ENCODE measurements at places on chromosomes 7 and 10.

GRCh38 chr7:108503112-108504026 is 22.6 kb downstream of the PNPLA8 start:
- no peaks in the 10 kb centered on the region for H3K4me1 ChIP-seq
- no peak overlapping the region for H3K4me3 ChIP-seq
- no peaks in the 10 kb centered on the region for H3K27me3 ChIP-seq
- H3K27ac ChIP-seq = no peak overlapping the region
- no peaks in the 10 kb centered on the region for H3K36me3 ChIP-seq
- DNase-seq = no peak

DNA sequence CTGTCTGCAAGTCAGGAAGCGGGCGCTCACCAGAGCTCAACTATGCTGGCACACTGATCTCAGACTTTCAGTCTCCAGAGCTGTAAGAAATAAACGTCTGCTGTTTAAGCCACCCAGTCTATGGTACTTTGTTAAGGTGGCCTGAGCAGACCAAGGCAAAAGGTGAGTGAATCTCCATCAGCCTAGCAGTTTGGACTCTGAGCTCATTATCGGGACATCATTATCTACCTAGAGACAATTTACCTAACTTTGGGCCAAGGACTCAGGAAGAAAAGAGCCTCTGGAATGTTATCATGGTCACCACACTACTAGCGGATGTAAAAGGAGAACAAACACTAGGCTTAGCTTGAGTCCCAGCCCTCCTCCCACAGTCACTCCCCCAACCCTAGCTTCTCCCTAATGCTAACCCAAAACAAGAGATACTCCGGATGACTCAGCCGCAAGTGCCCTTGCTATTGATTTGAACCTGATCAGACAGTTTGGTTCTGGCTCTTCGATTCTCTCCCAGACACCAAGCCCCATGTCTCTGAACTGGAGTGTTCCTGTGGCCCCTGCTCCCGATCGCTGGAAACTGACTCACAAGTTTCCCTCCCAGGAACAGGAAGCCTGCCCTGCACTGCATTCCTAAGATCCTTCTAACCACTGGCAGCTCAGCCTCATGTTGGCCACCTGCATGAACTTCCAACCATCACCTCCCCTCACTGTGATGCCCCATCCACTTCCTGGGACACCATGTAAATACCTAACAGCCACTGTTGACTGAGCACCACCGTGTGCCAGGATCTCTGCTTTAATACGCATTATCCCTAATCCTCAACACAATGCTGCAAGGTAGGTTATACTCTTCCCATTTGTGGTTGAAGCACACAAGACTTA is 34.5 kb downstream of the CREB3L2 start:
- peak overlapping the region; percentile 20 for H3K27ac ChIP-seq
- DNase-seq = no peak
- H3K27me3 ChIP-seq = no peaks in the 10 kb centered on the region
- H3K4me1 ChIP-seq = peaks cover 92% of the 10 kb centered on the region
- no peak overlapping the region for H3K4me3 ChIP-seq

- no peaks in the 10 kb centered on the region for H3K4me1 ChIP-seq
- no peak for DNase-seq
- H3K27me3 ChIP-seq = no peaks in the 10 kb centered on the region
- no peak overlapping the region for H3K27ac ChIP-seq
- no peaks in the 10 kb centered on the region for H3K36me3 ChIP-seq
Observed at GRCh38 chr10:10270126-10271050, 747.3 kb upstream of the CELF2 start.

DNA sequence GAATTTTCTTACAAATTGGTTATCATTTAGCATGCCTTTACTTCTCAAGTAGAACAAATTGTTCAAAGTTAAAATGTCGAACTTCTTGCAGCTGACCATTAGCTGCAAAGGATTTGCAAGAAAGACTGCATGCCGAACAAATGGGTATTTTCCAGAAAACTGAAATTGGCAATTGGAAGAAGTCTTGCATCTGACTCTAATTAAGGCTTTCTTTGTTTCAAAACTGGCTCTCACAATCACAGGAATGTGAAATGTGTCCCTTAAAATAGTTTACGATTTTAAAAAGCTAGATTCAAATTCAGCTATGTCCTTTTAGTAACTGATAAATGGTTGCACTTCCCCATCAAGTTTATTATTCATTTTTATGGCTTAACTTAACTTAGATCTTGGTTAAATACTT is 207.9 kb downstream of the ARL4A start:
- no peaks in the 10 kb centered on the region for H3K36me3 ChIP-seq
- no peaks in the 10 kb centered on the region for H3K27me3 ChIP-seq
- no peak overlapping the region for H3K4me3 ChIP-seq
- no peaks in the 10 kb centered on the region for H3K4me1 ChIP-seq

- no peaks in the 10 kb centered on the region for H3K36me3 ChIP-seq
- no peak overlapping the region for H3K4me3 ChIP-seq
- no peak overlapping the region for H3K27ac ChIP-seq
- no peaks in the 10 kb centered on the region for H3K27me3 ChIP-seq
- no peaks in the 10 kb centered on the region for H3K4me1 ChIP-seq
Observed at GRCh38 chr10:64211466-64211865, 690.3 kb downstream of the REEP3 start.

DNA sequence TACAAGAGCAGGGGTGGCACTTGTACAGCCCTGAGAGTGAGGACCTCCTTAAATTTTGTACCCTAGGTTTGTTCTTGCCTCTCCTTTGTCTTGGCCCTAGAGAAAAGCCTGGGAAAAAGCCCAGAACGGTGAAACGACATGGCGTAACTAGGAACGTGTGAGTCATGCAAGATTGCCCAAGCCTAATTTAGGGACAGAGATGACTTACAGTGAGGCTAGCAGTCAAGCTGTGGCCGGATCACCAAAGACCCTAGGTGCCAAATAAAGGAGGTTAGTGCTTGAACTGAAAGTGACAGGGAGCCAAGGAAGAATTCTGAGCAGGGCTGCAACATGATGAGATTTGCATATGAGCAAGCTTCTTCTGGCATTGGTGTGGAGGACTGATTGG is 25.1 kb downstream of the TBXAS1 start:
- no peak overlapping the region for H3K27ac ChIP-seq
- peak; percentile 88 for DNase-seq
- no peak overlapping the region for H3K4me3 ChIP-seq
- H3K27me3 ChIP-seq = no peaks in the 10 kb centered on the region

DNA sequence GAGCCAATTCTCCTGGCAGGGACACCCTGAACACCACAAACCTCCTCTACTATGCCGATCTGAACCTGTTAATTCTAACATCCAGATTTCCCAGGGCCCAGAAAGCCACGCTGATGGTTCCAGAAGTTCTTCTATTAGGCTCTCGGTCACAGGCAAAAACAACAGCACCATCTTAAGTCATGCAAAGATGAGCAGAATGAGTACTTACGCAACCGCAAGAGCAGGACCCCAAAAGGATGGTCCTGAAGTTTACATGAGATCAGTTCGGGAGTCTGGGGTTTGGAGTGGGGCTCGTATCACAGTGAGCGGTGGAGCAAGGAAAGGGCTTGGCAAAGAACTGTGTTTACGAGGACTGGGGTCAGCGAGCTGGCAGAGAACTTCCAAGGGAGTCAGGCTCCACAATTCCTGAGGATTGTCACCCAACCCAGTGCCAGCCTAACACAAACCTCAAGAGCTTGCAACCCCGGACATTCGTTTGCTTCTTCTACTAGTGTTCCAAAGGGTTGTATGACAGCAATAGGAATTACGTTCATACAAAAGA is 532.6 kb downstream of the TNS3 start:
- no peak overlapping the region for H3K27ac ChIP-seq
- H3K36me3 ChIP-seq = no peaks in the 10 kb centered on the region
- peaks cover 35% of the 10 kb centered on the region for H3K4me1 ChIP-seq
- DNase-seq = no peak

GRCh38 chr7:130394421-130395195 is 14.3 kb downstream of the CPA1 start:
- no peaks in the 10 kb centered on the region for H3K27me3 ChIP-seq
- no peak overlapping the region for H3K27ac ChIP-seq
- H3K36me3 ChIP-seq = no peaks in the 10 kb centered on the region
- DNase-seq = no peak
- peaks cover 10% of the 10 kb centered on the region for H3K4me1 ChIP-seq
- H3K4me3 ChIP-seq = no peak overlapping the region

GRCh38 chr10:62014510-62014909 is 113.0 kb downstream of the ARID5B start:
- peaks cover 45% of the 10 kb centered on the region for H3K4me1 ChIP-seq
- no peak for DNase-seq
- H3K27ac ChIP-seq = no peak overlapping the region
- no peaks in the 10 kb centered on the region for H3K27me3 ChIP-seq
- H3K4me3 ChIP-seq = no peak overlapping the region
- no peaks in the 10 kb centered on the region for H3K36me3 ChIP-seq

DNA sequence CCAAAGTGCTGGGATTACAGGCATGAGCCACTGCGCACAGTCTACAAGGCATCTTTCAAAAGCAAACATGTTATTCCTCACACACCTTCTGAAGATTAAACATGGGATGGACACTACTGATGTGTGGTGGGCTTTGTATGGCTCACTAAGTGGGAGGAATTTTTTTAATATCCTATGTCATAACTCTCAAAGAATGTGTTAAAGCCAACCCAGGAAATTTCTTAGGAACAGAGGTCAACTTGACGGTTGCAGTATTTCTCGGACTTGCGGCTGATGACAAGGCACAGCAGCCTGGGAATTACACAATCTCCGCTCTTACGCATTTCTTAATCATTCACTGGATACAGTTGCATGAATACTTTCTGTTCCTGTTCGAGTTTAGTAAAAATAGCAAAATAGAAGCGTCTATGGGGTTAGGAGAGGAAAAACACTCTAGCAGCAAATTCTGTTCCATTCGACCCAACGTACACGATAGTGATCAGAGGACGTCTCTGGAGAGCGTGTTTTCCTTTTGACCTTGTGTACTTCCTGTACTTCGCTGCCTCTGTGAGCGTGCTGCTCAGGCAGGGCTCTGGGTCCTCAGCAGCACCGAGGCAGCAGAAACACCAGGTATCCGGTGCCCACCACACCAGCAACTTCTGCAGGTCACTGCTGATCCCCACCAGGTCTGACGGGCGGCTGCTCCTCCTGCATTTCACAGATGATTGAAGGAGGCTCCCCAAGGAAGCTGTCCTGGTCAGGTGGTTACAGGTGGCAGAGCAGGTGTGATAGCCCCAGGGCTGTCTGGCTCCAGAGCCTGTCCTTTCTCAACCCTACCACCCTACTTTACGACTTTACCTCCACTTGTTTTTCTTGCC is 26.4 kb upstream of the SRGN start:
- peak overlapping the region; percentile 5 for H3K4me3 ChIP-seq
- H3K27ac ChIP-seq = peak overlapping the region; percentile 81
- H3K36me3 ChIP-seq = no peaks in the 10 kb centered on the region
- H3K27me3 ChIP-seq = no peaks in the 10 kb centered on the region

DNA sequence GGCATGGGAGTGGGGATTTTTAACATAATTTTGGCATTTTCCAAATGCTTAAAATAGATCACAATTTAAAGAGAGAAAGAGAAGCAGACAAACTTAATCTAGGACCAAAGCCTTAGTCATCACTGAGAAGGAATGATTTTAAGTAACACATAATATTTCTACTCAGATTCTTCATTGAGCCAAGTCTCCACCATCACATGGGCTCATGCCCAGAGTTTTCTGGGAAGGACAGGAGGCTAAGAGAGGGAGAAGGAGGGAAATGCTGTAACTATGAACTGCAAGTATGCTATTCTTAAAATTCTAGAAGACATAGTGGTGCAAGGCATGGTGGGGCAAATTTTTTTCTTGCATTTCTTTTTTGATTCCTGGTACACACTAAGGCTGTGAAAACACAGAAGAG is 23.8 kb upstream of the UBE2D1 start:
- H3K4me1 ChIP-seq = no peaks in the 10 kb centered on the region
- no peaks in the 10 kb centered on the region for H3K36me3 ChIP-seq
- DNase-seq = no peak
- H3K4me3 ChIP-seq = no peak overlapping the region
- H3K27ac ChIP-seq = no peak overlapping the region
- no peaks in the 10 kb centered on the region for H3K27me3 ChIP-seq
